Keratinocyte (primary cell): ENCODE measurements at places on chromosomes 12 and 14. TPM values are rescaled to one million over a fixed set of nuclear protein-coding genes. Genes with fewer than 3 reads are reported as not detected.

DNA sequence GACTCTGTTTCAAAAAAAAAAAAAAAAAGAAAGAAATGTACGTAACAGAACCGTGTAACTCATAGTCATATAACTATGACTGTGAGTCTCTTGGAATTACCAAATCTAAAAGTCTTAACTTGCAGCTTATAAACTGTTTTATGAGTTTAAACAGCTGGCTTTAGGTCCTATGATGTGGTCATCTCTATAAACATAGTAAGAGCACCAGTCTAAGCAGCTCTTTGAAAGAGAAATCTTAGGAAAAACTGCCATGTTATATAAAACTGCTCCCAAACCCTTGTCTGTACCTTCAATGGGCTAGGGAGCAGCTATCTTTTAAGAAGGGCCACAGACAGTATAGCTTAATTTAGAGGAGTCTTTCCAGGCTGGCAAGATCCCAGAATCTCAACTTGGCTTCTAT lies 115.5 kb upstream of the AEBP2 start:
- DNase-seq = no peak

GRCh38 chr12:77814386-77814785 lies 16.3 kb upstream of the NAV3 start:
- no peak for DNase-seq

ALDH1L2 gene
- 0.90 to 1.8 TPM (median 1.5 TPM) in 3 replicates for polyA plus RNA-seq

FAM186B gene
- 0.12 to 0.23 TPM (median 0.13 TPM) in 3 replicates for polyA plus RNA-seq

PRB2 gene
- polyA plus RNA-seq = 0.18 TPM in 1 of 3 replicates, not detected in the others
